ENCODE measurements at places on chromosomes 5 and 9.
A peak's percentile ranks its signal among the peaks of the same experiment; 100 is the strongest.

GRCh38 chr5:156354571-156354970 is 27.6 kb downstream of the SGCD start:
- DNase-seq: no peak
- H3K4me1 ChIP-seq: no peaks in the 10 kb centered on the region
- no peak overlapping the region for H3K27ac ChIP-seq
- no peaks in the 10 kb centered on the region for H3K36me3 ChIP-seq
- H3K27me3 ChIP-seq: peaks cover 3% of the 10 kb centered on the region
- H3K4me3 ChIP-seq: no peak overlapping the region

GRCh38 chr9:16434526-16434925 is 435.9 kb downstream of the BNC2 start:
- H3K4me1 ChIP-seq: peaks cover 9% of the 10 kb centered on the region
- H3K36me3 ChIP-seq: peaks cover 21% of the 10 kb centered on the region
- H3K4me3 ChIP-seq: no peak overlapping the region
- H3K27me3 ChIP-seq: no peaks in the 10 kb centered on the region
- DNase-seq: no peak

GRCh38 chr5:139212486-139212885 is 14.3 kb upstream of the SIL1 start:
- DNase-seq: no peak
- H3K36me3 ChIP-seq: no peaks in the 10 kb centered on the region
- H3K4me1 ChIP-seq: peaks cover 19% of the 10 kb centered on the region
- H3K4me3 ChIP-seq: no peak overlapping the region

DNA sequence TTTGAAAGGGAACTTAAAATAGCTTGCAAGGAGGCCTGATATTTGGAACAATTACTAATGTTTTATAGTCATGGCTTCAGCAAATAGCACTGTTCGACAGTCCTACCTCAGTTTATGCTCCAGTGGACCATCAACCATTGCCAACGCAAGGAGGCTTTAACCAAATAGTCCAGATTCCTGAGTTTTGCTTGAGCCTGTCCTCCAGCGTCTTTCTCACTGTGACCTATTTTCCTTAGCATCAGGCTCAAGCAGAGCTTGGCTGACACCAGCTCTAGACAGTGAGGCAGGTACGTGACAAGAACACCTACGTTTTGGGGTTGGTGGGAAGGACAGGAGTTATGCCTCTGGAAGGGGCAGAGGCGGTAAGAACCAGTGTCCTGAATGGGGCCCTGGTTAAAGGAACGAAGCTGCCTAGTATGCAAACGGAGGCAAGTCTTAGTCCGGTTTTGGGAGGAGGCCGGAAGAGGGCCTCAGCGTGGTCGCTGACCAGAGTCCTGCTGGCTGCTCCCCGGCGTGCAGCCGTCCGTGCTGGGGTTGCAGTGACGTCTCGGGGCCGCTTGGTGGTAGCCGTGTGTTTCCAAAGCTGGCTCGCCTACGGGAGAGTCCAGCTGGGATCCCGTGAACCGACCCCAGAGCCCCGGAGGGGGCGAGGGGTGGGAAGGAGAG is 998 bp upstream of the FGF18 start:
- H3K27ac ChIP-seq: peak overlapping the region; percentile 92
- no peaks in the 10 kb centered on the region for H3K36me3 ChIP-seq
- peaks cover 22% of the 10 kb centered on the region for H3K4me1 ChIP-seq
- H3K4me3 ChIP-seq: peak overlapping the region; percentile 76
- H3K27me3 ChIP-seq: peaks cover 27% of the 10 kb centered on the region

DNA sequence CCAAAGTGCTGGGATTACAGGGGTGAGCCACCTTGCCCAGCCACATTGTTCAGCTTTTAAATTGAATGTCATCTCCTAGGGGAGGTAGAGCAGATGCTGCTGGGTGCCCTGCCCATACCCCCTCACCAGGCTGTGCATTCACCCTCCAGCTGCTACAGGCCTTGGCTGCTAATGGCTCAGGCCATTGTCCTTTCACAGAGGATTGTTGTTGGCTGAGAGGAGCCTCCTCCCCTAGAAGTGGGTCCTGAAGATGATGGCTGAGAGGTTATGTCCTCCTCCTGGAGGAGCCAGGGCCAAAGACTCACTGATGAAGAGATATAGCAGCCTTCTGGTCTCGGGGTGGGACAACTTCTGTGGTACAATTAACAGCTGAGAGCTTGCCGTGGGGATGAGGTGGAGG is 74.6 kb downstream of the PHAX start:
- peaks cover 8% of the 10 kb centered on the region for H3K27me3 ChIP-seq
- H3K27ac ChIP-seq: no peak overlapping the region
- no peak overlapping the region for H3K4me3 ChIP-seq
- peaks cover 10% of the 10 kb centered on the region for H3K4me1 ChIP-seq
- peaks cover 1% of the 10 kb centered on the region for H3K36me3 ChIP-seq

GRCh38 chr5:3657364-3658022 is 61.9 kb downstream of the IRX1 start:
- H3K4me3 ChIP-seq: no peak overlapping the region
- no peaks in the 10 kb centered on the region for H3K4me1 ChIP-seq
- no peak overlapping the region for H3K27ac ChIP-seq

- DNase-seq: no peak
Observed at GRCh38 chr5:98349251-98349989, 424.0 kb upstream of the RGMB start.

DNA sequence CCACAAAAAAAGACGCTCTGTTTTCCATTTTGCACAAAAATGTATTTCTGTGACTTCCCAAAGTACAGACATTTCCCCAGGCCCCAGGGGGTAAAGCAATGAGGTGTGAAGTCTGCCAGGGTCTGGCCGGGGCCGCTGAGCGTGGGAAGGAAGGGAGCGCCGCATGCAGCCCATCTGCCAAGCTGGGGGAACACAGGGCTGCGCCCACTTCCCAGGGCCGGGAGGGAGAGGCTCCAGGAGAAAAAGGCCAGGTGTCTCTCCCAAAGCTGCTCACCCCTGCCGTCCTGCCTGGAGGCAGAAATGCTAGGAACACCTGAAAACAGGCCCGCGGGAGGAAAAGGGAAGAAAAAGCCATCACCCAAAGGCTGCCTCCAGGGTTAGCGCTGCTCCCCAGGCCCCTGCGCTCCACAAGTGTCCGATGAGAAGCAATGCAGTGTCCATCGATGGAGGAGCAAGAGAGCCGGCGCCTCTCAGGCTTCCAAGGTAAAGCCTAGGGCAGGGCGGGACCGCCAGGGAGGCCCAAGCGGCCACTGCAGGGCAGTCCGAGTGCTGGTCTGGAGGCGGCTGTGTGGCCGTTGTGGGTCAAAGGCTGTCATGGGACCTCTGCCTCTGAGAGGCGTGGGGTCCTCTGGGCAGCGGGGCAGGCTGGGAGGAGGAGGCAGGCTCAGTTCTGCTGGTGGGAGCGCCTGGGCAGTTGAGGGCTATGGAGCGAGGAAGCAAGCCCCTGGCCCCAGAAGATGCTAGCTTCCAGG is 6.0 kb upstream of the ZDHHC12 start:
- peaks cover 6% of the 10 kb centered on the region for H3K4me1 ChIP-seq
- no peak overlapping the region for H3K27ac ChIP-seq
- DNase-seq: no peak
- H3K27me3 ChIP-seq: no peaks in the 10 kb centered on the region

DNA sequence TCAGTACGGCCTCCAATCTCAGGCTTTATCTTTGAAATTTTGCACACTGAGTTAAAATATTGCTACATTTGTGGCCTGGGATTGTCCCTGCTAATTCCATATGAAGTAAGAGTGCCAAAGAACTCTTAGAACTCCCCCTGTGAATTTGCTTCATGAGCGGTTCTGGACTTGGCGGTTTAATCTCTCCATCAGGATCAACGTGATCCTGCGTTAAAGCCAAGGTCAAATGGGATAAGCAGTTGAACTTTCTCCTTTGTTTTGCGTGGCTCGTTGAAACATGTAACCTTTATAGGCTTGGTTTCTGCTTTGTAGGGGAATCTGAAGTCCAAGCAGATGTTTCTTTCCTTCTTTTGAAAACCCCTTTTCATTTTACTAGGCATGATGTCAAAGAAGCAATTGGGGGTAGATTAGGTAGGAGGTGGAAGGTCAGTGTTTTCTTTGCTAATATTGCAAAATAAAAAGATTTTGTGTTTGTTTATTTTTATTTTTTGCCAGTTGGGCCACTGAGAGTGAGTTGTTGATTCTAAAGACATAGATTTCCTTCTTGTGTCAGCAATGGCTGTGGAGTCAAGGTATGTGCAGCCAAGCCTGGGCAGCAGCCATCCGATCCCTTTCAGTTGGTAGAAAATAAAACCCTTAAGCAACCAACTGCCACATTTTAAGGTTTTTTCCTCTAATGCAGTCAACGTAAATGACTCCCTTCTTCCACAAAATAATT is 390.8 kb downstream of the NNT start:
- no peaks in the 10 kb centered on the region for H3K36me3 ChIP-seq
- no peak overlapping the region for H3K27ac ChIP-seq
- H3K4me1 ChIP-seq: no peaks in the 10 kb centered on the region
- H3K4me3 ChIP-seq: no peak overlapping the region
- DNase-seq: no peak
- H3K27me3 ChIP-seq: no peaks in the 10 kb centered on the region

GRCh38 chr5:4734348-4734747 is 405.8 kb upstream of the ADAMTS16 start:
- H3K27me3 ChIP-seq: peaks cover 71% of the 10 kb centered on the region
- H3K4me1 ChIP-seq: peaks cover 4% of the 10 kb centered on the region
- no peaks in the 10 kb centered on the region for H3K36me3 ChIP-seq
- no peak overlapping the region for H3K27ac ChIP-seq

GRCh38 chr9:136944212-136944518 is 373 bp downstream of the FBXW5 start:
- no peaks in the 10 kb centered on the region for H3K27me3 ChIP-seq
- no peak for DNase-seq

DNA sequence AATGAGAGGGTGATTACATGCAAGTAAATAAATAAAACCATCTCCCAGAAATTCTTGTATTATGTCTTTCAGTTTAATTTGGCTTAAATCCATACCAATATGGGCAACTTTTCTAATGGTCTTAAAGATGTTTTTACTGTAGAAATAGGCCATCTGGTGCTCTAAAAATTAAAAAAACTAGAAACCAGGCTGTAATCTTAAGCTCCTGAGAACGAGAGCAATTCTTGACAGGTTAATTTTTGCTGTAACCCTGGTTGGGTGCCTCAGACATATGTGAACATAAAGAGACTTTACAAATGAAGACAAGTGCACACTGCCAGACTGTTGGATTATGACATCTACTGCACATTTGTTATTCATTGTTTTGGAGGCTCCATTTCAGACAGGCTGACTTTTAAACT is 246.8 kb upstream of the DAB2 start:
- H3K27me3 ChIP-seq: no peaks in the 10 kb centered on the region
- H3K4me1 ChIP-seq: peaks cover 48% of the 10 kb centered on the region
- no peak overlapping the region for H3K4me3 ChIP-seq
- peak overlapping the region; percentile 86 for H3K27ac ChIP-seq
- peaks cover 1% of the 10 kb centered on the region for H3K36me3 ChIP-seq

GRCh38 chr9:127562279-127562796 is 49.7 kb upstream of the STXBP1 start:
- H3K4me1 ChIP-seq: peaks cover 51% of the 10 kb centered on the region
- H3K27ac ChIP-seq: peak overlapping the region; percentile 96
- no peak overlapping the region for H3K4me3 ChIP-seq
- no peaks in the 10 kb centered on the region for H3K27me3 ChIP-seq
- DNase-seq: no peak

- no peak overlapping the region for H3K4me3 ChIP-seq
- no peak for DNase-seq
- H3K27me3 ChIP-seq: no peaks in the 10 kb centered on the region
- peaks cover under 1% of the 10 kb centered on the region for H3K4me1 ChIP-seq
- no peak overlapping the region for H3K27ac ChIP-seq
- H3K36me3 ChIP-seq: no peaks in the 10 kb centered on the region
Observed at GRCh38 chr5:82023644-82024043, 51.8 kb downstream of the ATG10 start.

- H3K4me3 ChIP-seq: no peak overlapping the region
- DNase-seq: no peak
- no peak overlapping the region for H3K27ac ChIP-seq
- H3K36me3 ChIP-seq: no peaks in the 10 kb centered on the region
- peaks cover 3% of the 10 kb centered on the region for H3K27me3 ChIP-seq
Observed at GRCh38 chr9:69283003-69283402, 42.0 kb upstream of the ENTREP1 start.

GRCh38 chr9:87099407-87099806 is 152.1 kb upstream of the GAS1 start:
- DNase-seq: no peak
- H3K4me1 ChIP-seq: peaks cover 24% of the 10 kb centered on the region
- no peaks in the 10 kb centered on the region for H3K36me3 ChIP-seq
- no peaks in the 10 kb centered on the region for H3K27me3 ChIP-seq
- peak overlapping the region; percentile 17 for H3K27ac ChIP-seq

GRCh38 chr9:38088006-38088925 is 19.2 kb upstream of the SHB start:
- H3K27ac ChIP-seq: no peak overlapping the region
- no peaks in the 10 kb centered on the region for H3K36me3 ChIP-seq
- DNase-seq: peak; percentile 90

DNA sequence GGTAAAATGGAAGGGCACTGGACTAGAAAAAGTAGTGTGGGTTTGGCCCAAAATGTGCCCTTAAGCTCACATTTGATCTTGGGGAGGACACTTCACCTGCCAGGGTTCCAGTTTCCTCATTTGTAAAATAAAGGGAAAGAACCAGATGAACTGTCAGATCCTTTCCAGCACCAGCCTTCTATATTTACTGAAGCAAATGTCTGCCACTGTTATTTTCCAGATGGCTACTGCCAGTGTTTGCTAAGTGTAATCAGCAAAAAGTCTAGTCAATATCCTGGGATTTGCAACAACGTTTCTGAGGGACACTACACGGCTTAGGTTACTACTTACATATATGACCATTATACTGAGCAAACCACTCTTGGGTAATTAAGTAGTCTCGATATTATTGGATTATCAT is 340.3 kb downstream of the KCNN2 start:
- no peaks in the 10 kb centered on the region for H3K27me3 ChIP-seq
- no peaks in the 10 kb centered on the region for H3K4me1 ChIP-seq
- H3K36me3 ChIP-seq: no peaks in the 10 kb centered on the region
- no peak overlapping the region for H3K4me3 ChIP-seq

DNA sequence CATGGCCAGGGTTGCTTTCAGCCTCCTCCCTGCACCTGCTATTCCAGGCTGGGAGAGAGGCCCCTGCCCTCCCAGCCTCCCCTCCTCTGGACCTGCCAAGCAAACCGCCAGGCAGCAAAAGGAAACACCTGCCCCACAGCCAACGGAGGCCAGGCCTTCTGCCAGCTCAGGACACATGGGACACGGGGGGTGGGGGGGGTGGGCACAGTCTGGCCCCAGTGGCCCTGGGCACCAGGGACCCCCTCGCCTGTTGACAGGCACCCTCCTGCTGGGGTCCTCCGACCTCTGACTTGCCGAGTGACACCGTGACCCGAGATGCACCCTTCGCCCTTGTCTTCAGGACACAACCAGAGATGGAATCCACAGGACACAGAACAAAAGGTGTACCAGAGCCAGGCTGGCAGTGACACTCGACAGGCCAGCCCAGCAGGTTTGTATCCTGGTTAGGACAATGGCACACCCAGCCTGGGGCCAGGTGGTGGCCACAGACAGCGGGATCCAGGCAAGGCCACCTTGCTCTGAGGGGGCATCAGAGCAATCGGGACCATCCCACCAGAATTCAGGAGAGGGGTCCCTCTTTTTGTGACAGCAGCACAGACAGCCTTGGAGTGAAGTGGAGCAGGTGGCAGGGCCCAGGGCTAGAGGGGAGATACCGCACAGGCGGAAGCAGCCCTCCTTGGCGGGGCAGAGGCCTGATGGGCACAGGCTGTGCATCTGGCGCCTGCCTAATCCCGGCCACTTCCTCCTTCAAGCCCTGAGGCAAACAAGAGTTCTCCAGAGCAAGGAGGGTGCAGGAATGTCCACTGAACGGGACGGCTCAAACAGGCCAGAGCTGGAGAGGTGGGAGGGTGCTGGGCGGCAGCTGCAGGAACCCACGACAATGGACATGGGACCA is 1.3 kb upstream of the TMEM210 start:
- H3K36me3 ChIP-seq: peaks cover 5% of the 10 kb centered on the region
- H3K4me1 ChIP-seq: peaks cover 1% of the 10 kb centered on the region
- H3K4me3 ChIP-seq: no peak overlapping the region
- peaks cover 74% of the 10 kb centered on the region for H3K27me3 ChIP-seq
- no peak for DNase-seq
